Thyroid gland (tissue), 4 donors: ENCODE measurements at places on chromosomes 1 and 21. TPM values are rescaled to one million over a fixed set of nuclear protein-coding genes. Genes with fewer than 3 reads are reported as not detected.

Gene TRIM67
- total RNA-seq, result not detected

GRCh38 chr1:25881266-25881665 lies 5.8 kb upstream of the PAQR7 start:
- DNase-seq, result no peak

Gene FMOD
- total RNA-seq, result 110 TPM

DNA sequence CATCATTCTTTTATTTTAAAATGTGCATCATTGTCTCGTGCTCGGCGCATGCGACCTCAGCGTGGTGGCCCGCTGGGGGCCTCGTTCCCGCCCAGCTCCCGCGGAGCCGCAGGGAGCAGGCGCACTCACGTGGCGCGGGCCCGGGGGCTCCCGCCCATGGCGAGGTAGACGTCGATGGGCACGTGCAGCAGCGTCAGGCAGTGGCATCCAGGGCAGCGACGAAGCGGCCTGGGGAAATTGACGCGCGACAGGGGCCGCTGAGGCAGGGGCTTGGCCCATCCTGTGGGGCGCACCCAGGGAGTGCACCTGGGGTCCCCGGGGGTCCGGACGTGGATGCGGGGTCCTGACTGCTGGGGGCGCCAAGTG lies 994 bp downstream of the FAM229A start:
- DNase-seq, result no peak

DNA sequence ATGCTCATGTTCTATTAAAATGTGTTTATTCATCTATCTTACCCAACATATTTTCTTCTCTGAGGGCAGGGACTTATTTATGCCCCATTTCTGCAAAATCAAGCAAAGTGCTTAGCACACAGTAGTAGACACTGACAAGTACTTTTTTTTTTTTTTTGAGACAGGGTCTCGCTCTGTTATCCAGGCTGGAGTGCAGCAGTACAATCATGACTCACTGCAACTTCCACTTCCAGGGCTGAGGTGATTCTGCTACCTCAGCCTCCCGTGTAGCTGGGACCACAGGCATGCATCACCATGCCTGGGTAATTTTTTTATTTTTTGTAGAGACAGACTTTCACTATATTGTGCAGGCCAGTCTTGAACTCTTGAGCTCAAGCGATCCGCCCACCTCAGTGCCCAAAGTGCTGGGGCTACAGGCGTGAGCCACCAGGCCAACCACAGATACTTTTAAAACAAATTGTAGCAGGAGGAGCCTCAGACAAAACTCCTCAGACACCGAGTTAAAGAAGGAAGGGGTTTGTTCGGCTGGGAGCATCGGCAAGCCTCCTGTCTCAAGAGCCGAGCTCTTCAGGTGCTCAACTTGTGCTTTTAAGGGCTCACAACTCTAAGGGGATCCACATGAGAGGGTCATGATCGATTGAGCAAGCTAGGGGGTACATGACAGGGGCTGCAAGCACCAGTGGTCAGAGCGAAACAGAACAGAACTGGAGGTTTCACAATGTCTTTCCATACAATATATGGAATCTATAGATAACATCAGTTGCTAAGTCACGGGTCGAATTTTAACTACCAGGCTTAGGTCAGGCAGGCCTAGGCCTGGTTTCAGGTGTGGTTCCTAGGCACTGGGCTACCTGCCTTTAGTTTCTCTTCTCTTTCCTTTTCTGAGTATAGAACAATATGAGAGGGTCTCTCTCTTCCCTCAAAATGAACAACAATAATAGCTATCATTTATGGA lies 5.7 kb upstream of the TMEM167B start:
- no peak for DNase-seq

- DNase-seq, result no peak
Measured at GRCh38 chr1:26191739-26192138, 1.3 kb downstream of the CATSPER4 start.

DNA sequence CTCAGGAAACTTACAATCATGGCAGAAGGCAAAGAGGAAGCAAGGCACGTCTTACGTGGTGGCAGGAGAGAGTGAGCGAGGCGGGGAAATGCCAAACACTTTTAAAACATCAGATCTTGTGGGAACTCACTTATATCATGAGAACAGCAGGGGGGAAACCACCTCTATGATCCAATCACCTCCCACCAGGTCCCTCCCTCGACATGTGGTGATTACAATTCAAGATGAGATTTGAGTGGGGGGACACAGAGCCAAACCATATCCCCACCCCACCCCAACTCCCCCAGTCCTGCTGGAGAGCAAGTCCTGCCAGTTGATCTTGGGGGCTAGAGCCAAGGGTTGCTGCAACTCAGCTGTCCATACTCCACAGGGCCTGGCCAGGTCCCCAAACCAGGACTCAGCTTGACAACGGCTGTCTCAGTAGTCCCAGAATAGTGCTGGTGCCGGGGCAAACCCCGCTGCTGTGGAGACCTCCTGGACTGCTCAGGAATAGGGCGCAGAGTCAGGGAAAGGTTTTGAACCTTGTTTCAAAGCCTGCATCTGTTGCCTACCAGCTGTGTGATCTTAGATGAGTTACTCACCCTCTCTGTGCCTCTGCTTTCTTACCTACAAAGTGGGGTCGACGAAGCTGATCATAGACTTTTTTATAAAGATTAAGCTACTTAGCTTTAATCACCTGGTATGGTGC lies 79.5 kb downstream of the STUM start:
- no peak for DNase-seq

- DNase-seq, result no peak
Measured at GRCh38 chr1:19468397-19468956, 16.9 kb downstream of the CAPZB start.

DNA sequence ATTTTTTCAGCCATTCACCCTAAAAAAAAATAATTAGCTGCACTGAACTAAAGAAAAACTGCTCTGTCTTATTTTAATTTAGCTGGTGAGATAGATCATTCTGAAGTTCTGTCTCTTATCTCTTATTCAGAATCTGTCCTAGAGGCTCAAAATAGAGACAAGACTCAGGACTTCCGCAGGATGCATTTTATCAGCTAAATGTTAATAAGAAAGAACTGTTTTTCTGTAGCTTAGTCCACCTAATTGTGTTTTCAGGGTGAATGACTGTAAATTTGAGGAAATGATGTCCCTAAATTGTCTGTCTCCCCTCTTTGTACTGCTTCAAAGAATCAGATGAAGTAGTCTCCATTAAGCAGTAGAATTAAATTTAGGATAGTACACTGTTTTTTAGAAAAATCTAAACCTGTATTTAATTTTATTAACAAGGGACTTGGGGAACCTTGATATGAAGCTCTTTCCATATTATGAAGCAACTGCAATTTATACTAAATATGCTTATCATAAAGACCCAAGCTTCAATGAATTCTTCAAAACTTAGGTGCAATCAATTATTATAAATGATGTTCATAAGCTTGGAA lies 671.9 kb downstream of the RWDD3 start:
- DNase-seq, result no peak
